ENCODE measurements at places on chromosomes 7 and 10.

- no peak for DNase-seq
These were observed 4.2 kb downstream of the ATP6V0E2 start for GRCh38 chr7:149877890-149878522.

- no peak for DNase-seq
These were observed 35.9 kb upstream of the SFTPD start for GRCh38 chr10:79984851-79985250.

DNA sequence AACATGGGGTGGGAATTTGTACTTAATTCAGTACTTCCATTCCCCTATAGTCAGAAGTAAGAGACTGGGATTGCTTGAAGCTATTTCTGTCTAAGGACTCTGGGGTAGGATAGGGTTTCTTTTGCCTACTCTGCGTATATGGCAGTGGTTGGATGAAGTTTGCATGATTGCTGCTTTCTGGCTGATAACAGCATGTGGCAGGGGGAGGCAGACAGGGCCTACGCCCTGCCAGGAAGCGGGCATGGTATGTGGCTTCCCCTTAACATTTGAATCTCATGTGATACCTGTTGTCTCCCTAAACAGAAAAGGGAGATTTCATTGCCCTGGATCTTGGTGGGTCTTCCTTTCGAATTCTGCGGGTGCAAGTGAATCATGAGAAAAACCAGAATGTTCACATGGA, 57.1 kb downstream of the TACR2 start:
- no peak for DNase-seq

DNA sequence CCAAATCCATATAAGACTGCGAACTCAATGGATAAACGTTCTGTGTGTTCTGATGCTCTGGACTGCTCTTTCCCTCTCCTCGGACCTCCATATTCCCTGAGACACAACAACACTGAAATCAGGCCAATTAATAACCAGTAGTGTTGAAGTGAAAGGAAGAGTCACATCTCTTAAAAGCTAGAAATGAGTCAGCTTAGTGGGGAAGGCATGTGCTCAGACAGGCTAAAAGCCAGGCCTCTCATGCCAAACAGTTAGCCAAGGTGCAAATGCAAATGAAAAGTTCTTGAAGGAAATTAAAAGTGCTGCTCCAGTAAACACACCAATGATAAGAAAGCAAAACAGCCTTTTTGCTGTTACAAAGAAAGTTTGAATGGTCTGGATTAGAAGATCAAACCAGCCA, 29.3 kb downstream of the TNS3 start:
- no peak for DNase-seq

DNA sequence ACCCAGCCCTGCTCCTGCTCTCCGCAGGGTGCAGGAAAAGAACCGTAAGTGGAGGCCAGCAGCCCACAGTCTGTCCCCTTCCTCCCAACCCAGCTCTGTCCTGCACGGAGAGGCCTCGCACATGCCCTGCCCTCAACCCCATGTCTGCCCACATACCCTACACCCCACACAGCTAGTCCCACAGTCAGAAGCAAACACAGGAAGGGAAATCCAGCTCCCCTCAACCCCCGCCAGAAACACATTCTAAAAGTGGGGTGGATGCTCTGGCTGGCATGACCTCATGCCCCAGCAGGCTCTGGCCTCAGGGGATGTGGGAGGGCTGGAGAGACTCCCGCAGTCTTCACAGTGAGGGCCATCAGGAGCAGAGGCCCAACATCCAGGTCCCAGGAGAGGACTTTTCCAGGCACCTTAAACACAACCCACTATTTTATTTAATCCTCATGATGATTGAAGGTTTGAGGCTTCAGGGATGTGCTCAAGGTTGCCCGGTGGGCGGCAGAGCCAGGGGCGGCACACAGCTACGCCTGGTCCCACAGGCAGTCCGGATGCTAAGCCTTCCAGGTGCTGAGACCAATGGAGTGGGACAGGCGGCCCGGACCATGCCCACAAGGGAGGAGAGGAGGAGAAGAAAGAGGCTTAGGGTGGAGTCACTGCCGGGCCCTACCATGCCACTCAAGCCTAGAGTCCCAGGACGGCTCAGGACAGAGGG, 29.9 kb downstream of the CALML5 start:
- DNase-seq = no peak
